ENCODE measurements at places on chromosomes 3 and 15. TPM values are rescaled to one million over a fixed set of nuclear protein-coding genes. Genes with fewer than 3 reads are reported as not detected.

MRPL3 gene
- 109 TPM for polyA plus RNA-seq

GRCh38 chr15:79526376-79526775 is 94.2 kb downstream of the MINAR1 start:
- DNase-seq = no peak

DNA sequence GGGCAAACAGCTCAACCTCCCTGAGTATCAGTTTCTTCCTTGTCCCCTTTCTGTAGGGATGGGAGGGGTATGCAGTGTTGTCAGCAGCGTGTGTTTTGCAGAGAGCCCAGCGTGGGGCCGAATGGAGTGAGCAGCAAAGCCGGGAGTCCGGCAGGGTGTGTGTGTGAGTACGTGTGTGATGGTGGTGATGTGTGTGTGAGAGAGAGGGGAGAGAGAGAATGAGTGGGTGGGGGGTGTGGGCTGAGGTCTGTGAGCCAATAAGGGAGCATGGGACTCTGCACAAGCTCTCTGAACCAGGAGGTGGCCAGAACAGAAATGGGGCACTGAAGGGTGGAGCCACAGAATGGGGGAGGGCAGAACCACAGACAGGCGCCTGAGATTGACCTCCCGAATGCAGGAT is 43.8 kb downstream of the IFT122 start:
- DNase-seq = no peak

GRCh38 chr3:59486520-59486919 is 436.7 kb upstream of the CFAP20DC start:
- no peak for DNase-seq

DNA sequence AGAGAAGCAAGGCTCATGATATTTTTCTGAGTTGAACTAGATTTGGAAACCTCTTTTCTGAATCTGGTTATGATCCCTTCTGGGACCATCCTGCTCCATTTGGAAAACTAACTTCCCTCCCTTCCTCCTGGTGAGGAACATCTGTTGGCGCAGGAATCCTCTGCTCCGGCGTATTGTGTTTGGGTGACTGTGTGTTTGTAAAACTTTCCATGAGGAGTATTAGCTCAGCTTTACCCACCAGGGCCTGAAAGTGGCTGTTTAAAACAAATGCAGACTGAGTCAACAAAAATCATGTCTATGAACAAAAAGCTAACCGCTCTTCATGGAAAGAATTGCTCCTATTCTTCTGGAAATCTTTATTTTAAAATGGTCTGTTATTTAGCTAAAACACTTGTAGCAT is 17.7 kb downstream of the STARD9 start:
- DNase-seq = no peak

Data from renal pelvis (tissue), 12 donors.